A549 treated with dexamethasone at 1 μM for 4 hours (cell line): ENCODE measurements at places on chromosomes 11 and 22. TPM values are rescaled to one million over a fixed set of nuclear protein-coding genes. Genes with fewer than 3 reads are reported as not detected.

LSP1 gene
- total RNA-seq, result 1.6 to 2.9 TPM (median 2.0 TPM) in 5 replicates

SLC22A25 gene
- total RNA-seq, result not detected in 5 replicates

CEP126 gene
- 2.4 to 3.1 TPM (median 2.8 TPM) in 5 replicates for total RNA-seq

OSM gene
- total RNA-seq, result 0.11 TPM in 1 of 5 replicates, not detected in the others

SYVN1 gene
- total RNA-seq, result 24.1 to 42.1 TPM (median 41.2 TPM) in 5 replicates

CRYBA4 gene
- not detected in 5 replicates for total RNA-seq

TRIM66 gene
- 0.88 to 2.8 TPM (median 2.2 TPM) in 5 replicates for total RNA-seq

RGL4 gene
- not detected in 5 replicates for total RNA-seq

KRTAP5-11 gene
- not detected in 5 replicates for total RNA-seq

ART5 gene
- total RNA-seq, result 0.19 to 0.49 TPM (median 0.29 TPM) in 5 replicates

SESN3 gene
- 0.05 to 0.23 TPM (median 0.11 TPM) in 5 replicates for total RNA-seq

ANGPTL5 gene
- total RNA-seq, result 0.07 to 0.22 TPM (median 0.11 TPM) in 5 replicates

CBLIF gene
- not detected in 5 replicates for total RNA-seq

SLC29A2 gene
- total RNA-seq, result 6.1 to 9.8 TPM (median 9.1 TPM) in 5 replicates

APLNR gene
- 0.04 TPM in 1 of 5 replicates, not detected in the others for total RNA-seq
